Thoracic aorta (tissue), 2 donors: ENCODE measurements at places on chromosomes 1 and 21. TPM values are rescaled to one million over a fixed set of nuclear protein-coding genes. Genes with fewer than 3 reads are reported as not detected.

- DNase-seq, result no peak
- no peaks in the 10 kb centered on the region for H3K27me3 ChIP-seq
- no peak overlapping the region for H3K4me3 ChIP-seq
- H3K4me1 ChIP-seq, result no peaks in the 10 kb centered on the region
Observed at GRCh38 chr1:118304722-118305359, 119.8 kb upstream of the SPAG17 start.

- H3K36me3 ChIP-seq, result no peaks in the 10 kb centered on the region
- H3K4me3 ChIP-seq, result peak overlapping the region; percentile 56
- DNase-seq, result no peak
- no peak overlapping the region for H3K27ac ChIP-seq
- peaks cover 8% of the 10 kb centered on the region for H3K4me1 ChIP-seq
Observed at GRCh38 chr1:16226490-16227179, 10.3 kb downstream of the CPLANE2 start.

DNA sequence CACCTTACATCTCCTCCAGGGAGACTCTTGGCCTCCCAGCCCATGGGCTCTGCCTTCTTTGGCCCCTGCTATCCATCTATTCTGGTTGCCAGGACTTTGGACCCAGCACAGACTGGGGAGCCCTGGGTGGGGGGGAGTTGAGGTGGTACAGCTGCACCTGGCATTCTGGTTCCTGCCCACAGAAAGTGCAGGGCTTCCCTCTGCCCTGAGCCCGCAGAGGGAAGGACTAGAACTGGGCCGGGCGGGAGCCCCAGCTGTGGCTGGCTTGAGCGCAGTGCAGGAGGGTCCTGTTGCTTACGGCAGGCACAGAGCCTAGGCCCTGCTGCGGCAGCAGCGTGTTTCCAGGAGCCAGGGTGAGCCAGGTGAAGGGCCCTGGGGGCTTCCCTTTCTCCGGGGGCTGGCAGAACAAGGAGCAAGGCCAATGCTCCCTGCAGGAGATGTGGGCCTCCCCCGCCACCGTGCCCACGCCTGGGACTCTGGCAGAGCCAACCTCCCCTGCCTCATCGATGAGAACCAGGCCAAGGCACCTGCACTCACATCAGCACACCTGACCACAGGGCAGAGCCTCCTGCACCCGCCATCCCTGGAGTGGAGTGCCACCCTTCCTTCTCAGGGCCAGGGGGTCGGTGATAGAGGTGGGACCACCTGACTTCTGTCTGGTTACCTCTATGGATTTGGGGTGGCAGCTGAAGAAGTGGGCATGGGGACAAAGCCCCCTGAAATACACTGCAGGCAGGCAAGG, 16.1 kb downstream of the PARS2 start:
- no peak overlapping the region for H3K27ac ChIP-seq
- DNase-seq, result no peak
- H3K4me3 ChIP-seq, result no peak overlapping the region

GRCh38 chr1:28314547-28314941, 14.3 kb upstream of the MED18 start:
- no peak overlapping the region for H3K27ac ChIP-seq
- H3K4me3 ChIP-seq, result no peak overlapping the region
- no peaks in the 10 kb centered on the region for H3K27me3 ChIP-seq
- DNase-seq, result no peak
- no peaks in the 10 kb centered on the region for H3K36me3 ChIP-seq
- H3K4me1 ChIP-seq, result no peaks in the 10 kb centered on the region

DNA sequence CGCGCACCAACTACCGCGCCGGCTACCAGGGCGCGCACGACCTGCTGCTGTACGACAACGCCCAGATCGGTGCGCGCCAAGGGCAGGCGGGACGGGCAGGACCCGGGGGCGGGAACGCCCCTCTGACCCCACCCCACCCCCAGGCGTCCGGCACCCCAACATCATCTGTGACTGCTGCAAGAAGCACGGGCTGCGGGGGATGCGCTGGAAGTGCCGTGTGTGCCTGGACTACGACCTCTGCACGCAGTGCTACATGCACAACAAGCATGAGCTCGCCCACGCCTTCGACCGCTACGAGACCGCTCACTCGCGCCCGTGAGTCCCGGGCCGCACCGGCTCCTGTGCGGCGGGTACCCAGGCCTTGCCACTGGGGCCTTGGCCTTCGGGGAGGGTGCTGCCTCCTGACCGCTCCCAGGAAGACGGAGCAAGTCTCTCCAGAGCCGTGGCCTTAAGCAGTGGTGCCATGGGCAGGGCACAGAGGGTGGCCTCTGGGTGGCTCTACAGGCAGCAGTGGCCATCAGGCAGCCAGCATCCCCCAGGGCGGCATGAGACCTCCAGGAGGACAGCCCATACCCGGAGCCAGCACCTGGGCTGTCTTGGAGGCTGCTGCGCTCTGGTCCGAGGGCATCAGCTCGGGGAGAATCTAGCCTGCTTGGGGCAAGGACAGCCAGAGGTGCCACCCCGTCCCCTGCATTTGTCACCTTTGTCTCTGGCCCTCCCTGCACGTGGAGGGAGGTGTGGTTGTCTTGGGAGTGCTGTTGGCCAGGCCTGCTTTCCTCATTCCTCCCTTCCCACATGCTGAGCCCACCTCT, 8.1 kb upstream of the MMP23B start:
- no peaks in the 10 kb centered on the region for H3K27me3 ChIP-seq
- H3K4me1 ChIP-seq, result no peaks in the 10 kb centered on the region
- peaks cover 3% of the 10 kb centered on the region for H3K36me3 ChIP-seq
- DNase-seq, result no peak
- no peak overlapping the region for H3K4me3 ChIP-seq

GRCh38 chr1:168271636-168272035, 9.0 kb upstream of the TBX19 start:
- H3K36me3 ChIP-seq, result no peaks in the 10 kb centered on the region
- no peaks in the 10 kb centered on the region for H3K4me1 ChIP-seq
- DNase-seq, result no peak
- H3K27ac ChIP-seq, result no peak overlapping the region
- H3K27me3 ChIP-seq, result no peaks in the 10 kb centered on the region

DNA sequence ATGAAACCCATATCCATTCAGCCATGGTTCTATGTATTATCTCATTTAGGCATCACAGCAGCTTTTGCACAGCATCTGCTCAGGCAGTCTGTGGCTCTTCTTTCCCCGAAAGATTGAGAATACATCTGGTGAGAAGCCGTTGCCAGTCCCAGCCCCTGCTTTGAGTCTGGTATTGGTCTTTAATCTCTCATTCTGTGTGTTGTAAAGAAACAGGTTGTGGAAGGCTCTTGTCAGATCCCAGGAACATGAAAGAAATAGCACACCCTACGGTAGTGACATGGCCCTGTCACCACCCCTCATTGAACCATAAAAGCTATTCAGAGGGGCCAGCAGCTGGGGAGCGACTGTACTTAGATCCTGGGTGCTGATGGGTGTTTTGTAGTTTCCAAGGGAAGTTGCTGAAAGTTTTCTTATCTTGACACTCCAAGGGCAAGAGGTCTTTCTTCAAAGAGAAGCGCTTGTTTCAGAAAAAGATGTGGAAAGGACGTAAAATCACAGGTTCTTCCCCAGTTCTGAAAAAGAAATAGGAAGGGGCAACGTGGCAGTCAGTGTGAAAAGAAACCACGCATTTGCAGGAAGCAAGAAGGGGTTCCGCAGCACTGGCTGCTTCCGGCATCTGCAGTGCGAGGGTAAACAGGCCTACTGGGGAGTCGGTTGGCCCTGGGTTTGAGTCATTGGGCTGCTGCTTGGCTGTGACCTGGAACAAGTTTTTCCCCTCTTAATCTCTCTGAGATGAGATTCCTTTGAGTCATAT, 145.0 kb downstream of the DHRS3 start:
- H3K27ac ChIP-seq, result peak overlapping the region; percentile 80
- no peaks in the 10 kb centered on the region for H3K27me3 ChIP-seq
- no peak for DNase-seq

The RCC1 gene
- 6.2 TPM for total RNA-seq

GRCh38 chr1:27521336-27521831, 31.4 kb upstream of the WASF2 start:
- H3K36me3 ChIP-seq, result no peaks in the 10 kb centered on the region
- DNase-seq, result no peak
- peak overlapping the region; percentile 6 for H3K27ac ChIP-seq
- H3K4me1 ChIP-seq, result peaks cover 70% of the 10 kb centered on the region
- H3K27me3 ChIP-seq, result no peaks in the 10 kb centered on the region
- peak overlapping the region; percentile 59 for H3K4me3 ChIP-seq

The HSD11B1 gene
- total RNA-seq, result 15.7 TPM

The NTMT2 gene
- not detected for total RNA-seq

The TCHHL1 gene
- not detected for total RNA-seq

The ATG4C gene
- 21.1 TPM for total RNA-seq

The AADACL3 gene
- total RNA-seq, result not detected

- no peak for DNase-seq
- H3K36me3 ChIP-seq, result no peaks in the 10 kb centered on the region
- H3K27ac ChIP-seq, result no peak overlapping the region
Observed at GRCh38 chr1:12717301-12717838, 1.5 kb downstream of the AADACL3 start.

The OPTC gene
- not detected for total RNA-seq

The CNR2 gene
- not detected for total RNA-seq
